Spleen (tissue), 13 donors: ENCODE measurements at places on chromosomes 3 and 15. TPM values are rescaled to one million over a fixed set of nuclear protein-coding genes. Genes with fewer than 3 reads are reported as not detected.

DNA sequence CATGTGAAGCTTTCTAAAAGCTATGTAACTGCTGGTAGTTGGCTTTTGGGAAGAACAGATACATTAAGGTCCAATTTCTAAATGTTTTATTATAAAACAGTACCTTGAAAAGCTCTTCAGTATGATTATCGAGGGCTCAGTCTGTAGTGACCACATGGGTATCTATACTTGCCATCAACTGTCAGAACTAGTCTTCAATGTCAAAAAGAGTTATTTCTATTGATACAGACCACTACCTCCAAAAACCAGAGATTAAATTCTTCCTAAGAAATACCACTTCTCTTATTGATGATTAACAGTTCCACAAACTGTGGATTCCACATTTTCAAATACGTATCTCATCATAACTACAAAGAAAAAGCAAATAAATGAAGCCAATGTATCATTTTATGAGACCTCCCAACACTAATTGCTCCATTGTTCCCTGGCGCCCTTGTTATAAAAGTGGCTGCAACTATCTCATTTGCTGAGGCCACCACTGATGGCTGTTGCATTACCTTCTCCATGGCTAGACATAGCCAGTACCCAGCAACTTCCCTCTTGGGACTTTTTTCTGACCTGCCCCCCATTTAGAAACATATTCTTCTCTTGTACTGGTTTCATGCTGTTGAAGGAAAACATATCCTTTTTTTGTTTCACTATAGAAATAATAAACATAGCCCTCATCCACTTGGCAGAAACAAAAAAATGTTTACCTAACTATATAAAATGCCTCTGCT is 33.9 kb upstream of the MBNL1 start:
- peaks cover 20% of the 10 kb centered on the region for H3K4me1 ChIP-seq
- no peak overlapping the region for H3K4me3 ChIP-seq
- DNase-seq: no peak
- no peaks in the 10 kb centered on the region for H3K27me3 ChIP-seq
- no peak overlapping the region for H3K27ac ChIP-seq
- H3K36me3 ChIP-seq: no peaks in the 10 kb centered on the region

DNA sequence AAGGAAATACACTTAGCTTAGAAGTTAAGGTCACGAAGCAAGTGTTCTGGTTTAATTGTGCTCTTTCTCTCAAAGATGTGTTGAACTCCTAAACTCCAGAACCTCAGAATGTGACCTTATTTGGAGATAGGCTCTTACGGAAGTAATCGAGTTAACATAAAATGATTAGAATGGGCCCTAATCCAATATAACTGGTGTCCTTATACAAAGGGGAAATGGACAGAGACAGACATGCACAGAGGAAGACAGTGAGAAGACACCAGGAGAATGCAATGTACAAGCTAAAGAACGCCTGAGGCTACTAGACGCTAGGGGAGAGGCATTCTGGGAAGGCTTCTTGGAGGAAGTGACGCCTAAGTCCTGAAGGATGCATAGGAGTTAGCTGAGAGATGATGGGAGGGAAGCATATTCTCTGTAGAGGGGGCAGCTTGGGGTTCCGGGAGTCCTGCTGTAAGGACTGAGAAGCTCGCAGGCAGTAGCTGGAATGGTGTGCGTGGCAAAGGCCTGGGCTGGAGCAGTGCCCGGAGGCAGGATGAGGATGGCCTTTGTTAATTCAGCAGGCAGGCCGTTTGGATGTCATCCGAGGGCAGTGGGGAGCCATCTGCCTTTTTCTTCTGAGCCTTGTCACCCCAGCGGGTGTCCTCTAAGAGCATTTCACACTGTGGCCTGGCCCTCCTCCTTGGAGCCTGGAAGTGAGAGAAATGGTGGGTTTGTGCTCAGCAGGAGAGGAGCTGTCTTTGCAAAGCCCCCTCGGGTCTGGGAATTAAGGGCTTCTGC is 513.4 kb downstream of the SHQ1 start:
- no peaks in the 10 kb centered on the region for H3K4me1 ChIP-seq
- no peak overlapping the region for H3K4me3 ChIP-seq

The CHAC1 gene
- total RNA-seq: 2.2 TPM

The PHLDB2 gene
- total RNA-seq: 36.7 TPM

- H3K27ac ChIP-seq: no peak overlapping the region
- H3K4me3 ChIP-seq: no peak overlapping the region
- peaks cover 12% of the 10 kb centered on the region for H3K4me1 ChIP-seq
- no peaks in the 10 kb centered on the region for H3K36me3 ChIP-seq
Measured at GRCh38 chr15:69990566-69991421, 106.9 kb downstream of the TLE3 start.

GRCh38 chr3:186254676-186255650 is 107.1 kb downstream of the DGKG start:
- H3K4me3 ChIP-seq: no peak overlapping the region
- peak; percentile 83 for DNase-seq
- no peaks in the 10 kb centered on the region for H3K27me3 ChIP-seq
- peaks cover 42% of the 10 kb centered on the region for H3K4me1 ChIP-seq
- H3K27ac ChIP-seq: no peak overlapping the region

GRCh38 chr3:109125902-109126301 is 8.0 kb upstream of the MORC1 start:
- no peak overlapping the region for H3K27ac ChIP-seq
- no peak overlapping the region for H3K4me3 ChIP-seq
- no peaks in the 10 kb centered on the region for H3K27me3 ChIP-seq
- H3K4me1 ChIP-seq: no peaks in the 10 kb centered on the region

The TMEM266 gene
- 1.1 TPM for total RNA-seq

GRCh38 chr3:69806735-69807438 is 67.6 kb downstream of the MITF start:
- H3K27ac ChIP-seq: no peak overlapping the region
- no peak overlapping the region for H3K4me3 ChIP-seq
- H3K4me1 ChIP-seq: no peaks in the 10 kb centered on the region
- H3K27me3 ChIP-seq: no peaks in the 10 kb centered on the region
- H3K36me3 ChIP-seq: no peaks in the 10 kb centered on the region

The EOGT gene
- 23.1 TPM for total RNA-seq

The SERPINI2 gene
- total RNA-seq: not detected

DNA sequence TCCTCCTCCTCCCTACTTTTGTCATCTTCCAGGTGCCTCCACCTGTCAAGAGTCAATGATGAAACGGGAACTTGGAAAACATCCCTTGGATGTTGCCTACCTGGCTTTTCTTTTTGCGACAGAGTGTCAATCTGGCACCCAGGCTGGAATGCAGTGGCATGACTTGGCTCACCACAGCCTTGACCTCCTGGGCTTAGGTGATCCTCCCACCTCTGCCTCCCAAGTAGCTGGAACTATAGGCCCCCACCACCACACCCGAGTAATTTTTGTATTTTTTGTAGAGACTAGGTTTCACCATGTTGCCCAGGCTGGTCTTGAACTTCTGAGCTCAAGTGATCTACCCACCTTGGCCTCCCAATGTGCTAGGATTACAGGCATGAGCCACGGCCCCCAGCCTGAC is 42.8 kb downstream of the GPR160 start:
- no peak overlapping the region for H3K27ac ChIP-seq
- no peaks in the 10 kb centered on the region for H3K4me1 ChIP-seq
- H3K27me3 ChIP-seq: no peaks in the 10 kb centered on the region
- H3K4me3 ChIP-seq: no peak overlapping the region

The CCR3 gene
- 0.60 TPM for total RNA-seq

The SLC12A8 gene
- total RNA-seq: 0.68 TPM
